ENCODE measurements at places on chromosomes 4 and X.

GRCh38 chr4:171532968-171533367 is 280.2 kb upstream of the GALNTL6 start:
- DNase-seq = no peak

GRCh38 chr4:23023121-23023520 is 330.4 kb downstream of the GBA3 start:
- DNase-seq = no peak

DNA sequence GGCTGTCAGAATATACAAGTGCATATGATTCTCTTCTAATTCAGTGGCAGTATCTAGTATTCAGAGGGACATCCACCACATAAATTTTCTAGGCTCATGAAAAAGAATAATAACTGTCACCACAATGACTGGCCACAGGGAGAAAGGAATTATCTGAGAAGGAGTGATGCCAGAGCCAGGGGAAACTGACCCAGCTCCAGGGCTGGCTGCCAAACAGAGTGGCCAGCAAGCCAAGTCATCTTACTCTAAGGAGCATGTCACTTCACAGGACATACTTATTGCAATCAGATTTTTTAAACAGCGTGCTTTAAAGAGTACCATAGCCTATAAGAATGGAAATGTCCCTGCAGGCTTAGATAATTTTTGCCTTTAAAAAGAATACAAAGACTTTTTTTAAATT is 5.8 kb upstream of the SEPTIN11 start:
- no peak for DNase-seq

GRCh38 chr4:114926583-114926982 is 186.8 kb downstream of the NDST4 start:
- no peak for DNase-seq

- no peak for DNase-seq
Observed at GRCh38 chrX:154036513-154036912, 16.8 kb upstream of the IRAK1 start.

DNA sequence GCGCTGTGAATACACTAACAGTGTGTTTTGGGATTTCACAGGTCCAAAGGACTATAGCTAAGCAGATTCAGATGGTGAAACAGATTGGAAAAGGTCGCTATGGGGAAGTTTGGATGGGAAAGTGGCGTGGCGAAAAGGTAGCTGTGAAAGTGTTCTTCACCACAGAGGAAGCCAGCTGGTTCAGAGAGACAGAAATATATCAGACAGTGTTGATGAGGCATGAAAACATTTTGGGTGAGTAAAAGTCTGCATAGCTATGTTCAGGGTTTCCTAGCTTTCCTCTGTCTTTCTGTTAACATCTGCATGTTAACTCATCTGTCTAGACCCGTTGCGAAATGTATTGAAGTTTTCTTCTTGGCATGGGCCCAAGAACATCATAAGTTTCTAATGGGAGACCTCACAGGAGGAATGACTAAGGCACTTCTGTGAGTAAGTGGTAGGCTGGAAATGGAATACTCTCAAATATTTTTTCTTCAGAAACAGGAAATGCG is 372.1 kb downstream of the BMPR1B start:
- no peak for DNase-seq

DNA sequence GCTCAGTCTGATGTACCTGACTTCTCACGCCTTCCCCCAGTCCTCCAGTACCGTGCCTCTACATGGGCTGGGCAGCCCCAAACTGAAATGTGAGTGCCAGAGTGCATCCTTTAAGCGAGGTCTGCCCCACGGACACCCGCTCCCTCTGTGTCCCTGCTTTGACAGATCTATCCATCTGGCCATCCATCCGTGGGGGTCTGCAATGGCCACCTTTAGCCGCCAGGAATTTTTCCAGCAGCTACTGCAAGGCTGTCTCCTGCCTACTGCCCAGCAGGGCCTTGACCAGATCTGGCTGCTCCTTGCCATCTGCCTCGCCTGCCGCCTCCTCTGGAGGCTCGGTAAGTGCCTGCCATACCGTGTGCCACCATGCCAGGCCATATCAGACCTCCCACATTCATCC is 827 bp downstream of the PORCN start:
- no peak for DNase-seq

DNA sequence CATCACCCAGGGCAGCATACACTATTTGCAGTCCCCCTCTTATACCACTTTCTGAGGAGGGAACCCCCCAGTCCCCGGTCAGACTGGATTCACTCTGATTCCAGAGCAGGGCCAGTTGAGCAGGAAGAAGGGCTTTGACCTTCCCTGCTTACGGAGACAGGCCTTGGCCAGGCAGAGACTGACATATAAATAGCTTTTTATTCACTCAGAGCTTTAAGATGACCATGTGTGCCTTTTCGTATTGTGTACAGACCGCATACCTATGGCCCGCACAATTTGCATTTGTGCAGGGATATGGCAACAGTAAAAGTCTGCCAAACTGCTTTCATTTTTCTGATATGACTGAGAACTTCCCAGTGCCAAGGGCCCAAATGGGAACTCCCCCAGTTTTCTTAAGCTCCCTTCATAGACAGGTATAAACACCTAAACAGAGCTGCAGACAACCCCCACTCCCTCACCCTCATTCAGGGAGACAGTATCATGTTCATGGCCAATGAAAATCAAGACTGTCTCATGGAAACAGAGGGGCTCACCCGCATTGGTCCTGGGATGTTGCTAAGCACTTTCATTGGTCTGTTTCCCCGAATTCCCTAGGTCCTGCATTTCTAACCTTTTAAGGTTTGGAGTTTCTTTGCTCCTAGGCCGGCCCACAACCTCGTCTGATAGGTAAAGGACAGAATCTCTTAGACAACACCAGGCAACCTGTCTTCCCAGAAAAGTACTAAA is 86.0 kb downstream of the RTL5 start:
- DNase-seq = no peak

DNA sequence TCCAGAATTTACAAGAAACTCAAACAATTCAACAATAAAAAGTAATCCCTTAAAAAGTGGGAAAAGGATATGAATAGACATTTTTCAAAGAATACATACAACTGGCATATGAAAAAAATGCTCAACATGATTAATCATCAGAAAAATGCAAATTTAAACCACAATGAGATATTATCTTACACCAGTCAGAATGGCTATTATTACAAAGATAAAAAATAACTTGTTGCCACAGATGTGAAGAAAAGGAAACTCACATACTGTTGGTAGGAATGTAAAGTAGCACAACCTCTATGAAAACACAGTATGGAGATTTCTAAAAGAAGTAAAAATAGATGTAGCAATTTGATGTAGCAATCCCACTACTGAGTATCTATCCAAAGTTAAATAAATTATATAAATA is 65.1 kb upstream of the DIAPH2 start:
- no peak for DNase-seq

- DNase-seq = no peak
Observed at GRCh38 chr4:147853706-147854105, 121.8 kb downstream of the ARHGAP10 start.

GRCh38 chr4:37068580-37068979 is 176.0 kb upstream of the NWD2 start:
- DNase-seq = no peak

DNA sequence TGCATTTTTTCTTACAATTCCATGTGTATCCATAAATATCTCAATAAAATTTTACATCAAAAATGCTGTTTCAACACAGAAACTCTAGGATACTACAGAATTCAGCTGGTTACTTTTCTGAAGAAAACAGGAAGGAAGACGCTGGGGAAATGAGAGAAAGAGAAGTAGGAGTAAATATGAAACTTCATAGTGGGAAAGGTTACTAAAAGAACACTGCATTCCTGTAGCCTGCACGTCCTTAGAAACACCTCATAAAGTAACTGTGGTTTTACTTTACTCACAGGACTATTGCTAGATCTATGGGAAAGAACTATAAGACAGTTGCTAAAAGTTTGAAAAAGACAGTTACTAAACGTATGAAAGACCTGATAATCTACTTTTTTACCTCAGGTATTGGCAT is 23.1 kb downstream of the ATP11C start:
- DNase-seq = no peak

DNA sequence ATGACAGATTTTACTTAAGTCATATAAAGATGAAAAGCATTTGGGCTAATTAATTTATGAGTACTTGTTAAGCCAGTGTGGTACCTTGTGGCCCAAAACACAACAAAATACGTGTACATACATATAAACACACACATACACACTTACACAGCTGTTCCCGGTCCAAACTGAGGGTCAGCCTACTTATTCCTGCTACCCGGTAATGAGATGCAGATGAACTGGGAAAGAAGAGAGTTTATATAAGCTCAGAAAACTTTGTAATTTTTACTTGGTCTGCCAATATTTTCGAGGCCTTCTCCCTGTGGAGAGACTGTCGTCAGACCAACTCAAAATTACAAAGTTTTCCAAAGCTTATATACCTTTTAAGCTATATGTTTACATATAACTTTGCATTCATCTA is 25.8 kb upstream of the PBDC1 start:
- no peak for DNase-seq

DNA sequence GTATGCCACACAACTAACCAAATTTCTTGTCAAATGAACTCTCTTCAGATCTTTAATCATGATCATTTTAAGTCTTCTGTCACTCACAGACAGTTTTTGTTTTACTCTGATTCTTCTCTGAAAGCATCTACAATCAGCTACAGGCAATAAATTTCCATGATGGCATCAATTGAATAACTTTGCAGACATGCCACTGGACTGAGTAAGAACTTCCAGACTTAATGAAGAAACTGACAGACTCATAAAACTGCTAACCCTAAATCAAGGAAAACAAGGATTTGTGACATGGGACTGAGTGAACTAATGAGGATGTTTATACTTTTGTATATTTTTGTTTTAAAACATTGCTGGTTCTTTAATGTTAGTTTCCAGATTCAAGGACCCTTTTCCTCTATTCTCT is 5.5 kb upstream of the PPP1R2C start:
- no peak for DNase-seq

DNA sequence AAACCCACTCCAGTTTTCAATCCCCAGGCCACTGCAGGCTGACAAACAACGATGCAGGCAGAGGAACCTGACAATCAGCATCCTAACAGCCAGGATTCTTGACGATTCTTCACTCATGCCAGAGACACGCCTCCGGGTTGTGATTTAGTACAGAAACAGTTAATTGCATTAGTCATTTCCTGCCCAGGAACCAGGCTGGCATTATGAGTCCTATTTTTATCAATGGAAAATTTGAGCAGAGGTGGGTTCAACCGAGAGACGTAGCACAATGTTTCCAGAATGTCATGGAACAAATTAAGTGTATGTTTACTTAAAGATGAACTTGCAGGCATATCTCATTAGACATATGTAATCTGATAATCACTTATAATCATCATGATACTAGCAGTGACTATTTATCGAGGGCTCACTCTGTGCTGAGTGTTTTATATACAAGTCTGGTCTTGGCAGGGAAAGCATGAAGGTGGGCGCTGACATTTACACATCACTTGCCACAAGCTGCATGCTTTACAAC is 159.7 kb downstream of the NSUN7 start:
- DNase-seq = peak; percentile 19

- DNase-seq = no peak
Observed at GRCh38 chrX:107691024-107691448, 62.7 kb downstream of the PRPS1 start.

GRCh38 chr4:73069338-73070073 is at the start of gene COX18:
COX18 (minus strand) TSS chr4:73069716; CDS start chr4:73069649, 67 bp downstream.
- DNase-seq = peak; percentile 91

- DNase-seq = no peak
Observed at GRCh38 chrX:45761920-45762319, 561.2 kb upstream of the DIPK2B start.

GRCh38 chr4:119692001-119692400 is 63.4 kb upstream of the PDE5A start:
- DNase-seq = no peak

- DNase-seq = no peak
Observed at GRCh38 chr4:149095001-149095400, 652.8 kb upstream of the NR3C2 start.

- DNase-seq = no peak
Observed at GRCh38 chr4:2795893-2796848, 3.3 kb downstream of the SH3BP2 start.

- no peak for DNase-seq
Observed at GRCh38 chr4:99552872-99553271, 11.0 kb downstream of the TRMT10A start.

Data from stimulated activated CD4-positive, alpha-beta T cell treated with anti-CD3 and anti-CD28 coated beads, Interleukin-4, amount 100 ng/mL, for 4 hours (primary cell).